Right ventricle myocardium superior (tissue), 1 donor: ENCODE measurements at places on chromosomes 16 and 17.
A peak's percentile ranks its signal among the peaks of the same experiment; 100 is the strongest.

GRCh38 chr17:36149296-36149820 is 27.1 kb downstream of the TBC1D3B start:
- peak; percentile 46 for DNase-seq

GRCh38 chr17:28412099-28412498 is 6.1 kb upstream of the SLC46A1 start:
- DNase-seq = no peak

DNA sequence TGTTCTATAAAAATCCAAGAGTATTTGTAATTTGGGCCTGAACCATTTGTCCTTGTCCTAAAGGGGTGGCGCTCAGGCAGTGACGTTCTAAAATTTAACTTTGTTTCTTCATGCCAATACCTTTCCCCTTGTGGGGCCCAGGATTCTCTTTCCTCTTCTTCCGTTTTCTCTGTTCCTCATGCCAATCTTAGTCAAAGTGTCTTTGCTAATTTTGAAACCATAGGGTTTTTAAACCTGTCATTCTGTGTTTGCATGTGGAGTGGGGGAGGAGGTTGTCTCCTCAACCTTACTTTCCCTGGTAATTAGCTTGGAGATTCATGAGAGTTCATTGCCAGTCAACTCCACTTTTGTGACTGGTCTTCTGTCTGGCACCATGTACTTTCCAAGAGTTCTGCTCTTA is 337.1 kb downstream of the MAF start:
- DNase-seq = no peak

DNA sequence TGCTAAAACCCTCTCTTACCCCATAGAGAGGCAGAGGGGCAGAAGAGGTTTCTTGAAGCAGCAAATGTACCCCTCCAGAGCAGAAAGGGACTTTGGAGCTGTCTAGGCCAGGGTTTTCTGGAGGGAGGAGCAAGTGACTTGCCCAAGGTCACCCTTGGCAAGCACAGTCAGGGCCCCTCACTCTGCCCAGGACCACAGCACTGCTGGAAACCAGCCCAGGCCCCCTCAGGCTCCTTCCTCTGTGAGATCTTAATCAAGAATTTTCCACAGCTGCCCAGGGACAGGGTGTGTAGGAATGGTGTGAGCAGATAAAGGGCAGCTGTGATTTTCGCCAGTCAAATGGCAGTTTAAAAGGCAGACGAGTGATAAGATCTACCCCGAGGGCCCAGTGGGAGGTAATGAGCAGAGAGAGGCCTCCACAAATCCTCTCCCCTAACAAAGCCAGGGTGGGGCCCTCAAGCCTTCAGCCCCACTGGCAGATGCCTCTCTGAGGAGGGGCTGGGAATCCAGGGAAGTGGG is 3.9 kb upstream of the SLC12A3 start:
- DNase-seq = no peak

- DNase-seq = peak; percentile 61
Observed at GRCh38 chr16:79651363-79651762, 50.8 kb upstream of the MAF start.

DNA sequence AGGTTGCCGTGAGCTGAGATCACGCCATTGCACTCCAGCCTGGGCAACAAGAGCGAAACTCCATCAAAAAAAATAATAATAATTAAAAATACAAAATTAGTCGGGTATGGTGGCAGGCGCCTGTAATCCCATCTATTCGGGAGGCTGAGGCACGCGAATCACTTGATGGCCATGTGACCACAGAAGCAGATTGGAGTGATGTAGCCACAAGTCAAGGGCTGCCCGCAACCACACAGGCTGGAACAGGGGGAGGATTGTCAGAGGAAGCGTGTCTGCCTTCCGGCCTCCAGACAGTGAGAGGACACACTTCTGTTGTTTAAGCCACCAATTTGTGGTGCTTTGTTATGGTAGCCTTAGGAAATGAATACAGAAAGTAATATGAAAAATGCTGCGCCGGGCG is 11.8 kb upstream of the NAGS start:
- DNase-seq = no peak

- DNase-seq = peak; percentile 32
Observed at GRCh38 chr17:83121921-83122820, 42.8 kb downstream of the METRNL start.

DNA sequence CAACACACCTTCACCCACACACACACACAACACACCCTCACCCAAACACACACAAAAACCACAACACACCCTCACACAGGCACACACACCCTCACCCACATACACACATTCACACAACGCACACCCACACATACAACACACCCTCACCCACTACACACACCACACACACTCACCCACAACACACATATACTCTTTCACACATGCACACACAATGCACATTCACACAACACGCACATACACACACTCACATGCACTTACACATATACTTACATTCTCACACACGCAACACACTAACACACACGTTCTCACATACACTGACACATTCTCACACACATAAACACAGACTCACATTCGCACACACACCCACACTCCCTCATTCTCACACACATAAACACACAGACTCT is 3.8 kb downstream of the ASGR1 start:
- DNase-seq = no peak

- no peak for DNase-seq
Observed at GRCh38 chr16:64469351-64469750, 652.5 kb downstream of the CDH11 start.

- no peak for DNase-seq
Observed at GRCh38 chr17:35213412-35213940, 19.3 kb upstream of the SLC35G3 start.

DNA sequence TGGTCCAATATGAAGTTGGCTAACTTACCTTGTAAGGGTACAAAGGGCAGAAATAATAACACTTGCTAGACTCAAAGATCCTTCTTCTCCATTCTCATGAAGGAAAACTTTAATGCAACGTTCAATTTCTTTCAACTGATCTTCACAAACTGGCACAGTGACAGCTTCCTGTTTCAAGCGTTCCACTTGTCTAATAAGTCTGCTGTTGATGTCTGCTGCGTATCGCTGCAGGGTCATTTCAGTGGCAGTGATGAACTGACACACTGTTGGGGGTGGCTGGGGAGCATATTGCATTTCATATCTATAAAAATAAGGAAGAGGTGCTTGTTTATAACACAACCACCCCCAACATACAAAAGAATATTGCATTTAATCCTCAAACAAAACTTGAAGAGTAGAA is 33.5 kb upstream of the ARL6IP1 start:
- DNase-seq = no peak

DNA sequence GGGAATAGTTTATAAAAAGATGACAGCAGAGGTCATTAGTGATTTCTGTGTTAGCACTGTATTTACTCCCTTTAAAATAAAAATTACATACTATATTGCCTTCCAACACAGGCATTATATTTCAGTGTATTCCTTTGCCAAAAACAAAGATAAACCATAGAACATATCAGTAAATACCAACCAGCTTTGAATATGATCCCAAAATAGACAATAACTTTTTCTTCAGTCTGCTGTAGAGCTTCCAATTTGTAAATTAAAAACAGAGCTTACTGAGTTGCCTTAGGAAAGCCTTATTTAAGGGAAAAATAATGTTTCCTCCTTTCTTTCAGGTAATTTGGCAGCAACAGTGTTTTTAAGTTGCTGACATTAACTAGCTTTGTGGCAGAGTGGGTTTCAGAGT is 352.1 kb upstream of the TBX2 start:
- no peak for DNase-seq

DNA sequence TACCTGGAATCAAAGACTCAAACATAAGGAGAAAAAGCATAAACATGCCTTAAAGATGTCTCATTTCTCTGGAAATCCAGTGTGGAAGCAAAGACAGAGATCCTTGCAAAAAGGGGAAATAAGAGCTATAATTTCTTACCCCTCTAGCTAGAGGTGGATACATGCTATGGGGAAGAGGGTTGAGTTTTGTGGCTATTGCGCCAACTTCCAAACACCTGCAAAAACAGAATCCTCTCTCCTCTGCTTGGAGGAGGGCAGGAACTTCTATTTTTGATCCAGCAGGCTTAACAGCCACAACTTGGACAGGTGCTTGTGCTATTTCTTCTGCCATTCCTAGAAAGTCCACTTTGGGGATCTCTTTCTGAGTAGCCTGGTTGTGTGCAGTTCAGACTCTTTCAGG is 21.5 kb upstream of the NUDT7 start:
- no peak for DNase-seq

GRCh38 chr17:3189961-3190360 is 7.4 kb upstream of the OR1A2 start:
- no peak for DNase-seq

- no peak for DNase-seq
Observed at GRCh38 chr16:67336648-67337047, 10.0 kb downstream of the LRRC36 start.

DNA sequence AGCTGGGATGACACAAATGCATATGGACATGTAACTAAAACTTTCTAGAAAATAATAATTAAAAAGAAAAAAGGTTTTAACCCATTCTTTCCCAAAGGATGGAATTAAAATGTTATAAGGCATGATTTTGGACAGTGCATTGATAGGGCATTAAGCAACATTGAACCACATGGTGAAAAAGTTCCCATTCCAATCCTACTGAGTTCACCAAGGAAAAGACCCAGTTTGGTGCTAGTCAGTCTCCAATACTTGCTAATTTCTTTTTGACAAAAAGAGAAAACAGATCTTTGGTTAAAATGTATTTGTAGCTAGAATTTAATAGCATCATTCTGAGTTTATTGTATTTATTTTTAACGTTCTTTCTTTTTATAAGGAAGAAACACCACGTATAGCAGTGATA is 28.1 kb downstream of the EMP2 start:
- no peak for DNase-seq

DNA sequence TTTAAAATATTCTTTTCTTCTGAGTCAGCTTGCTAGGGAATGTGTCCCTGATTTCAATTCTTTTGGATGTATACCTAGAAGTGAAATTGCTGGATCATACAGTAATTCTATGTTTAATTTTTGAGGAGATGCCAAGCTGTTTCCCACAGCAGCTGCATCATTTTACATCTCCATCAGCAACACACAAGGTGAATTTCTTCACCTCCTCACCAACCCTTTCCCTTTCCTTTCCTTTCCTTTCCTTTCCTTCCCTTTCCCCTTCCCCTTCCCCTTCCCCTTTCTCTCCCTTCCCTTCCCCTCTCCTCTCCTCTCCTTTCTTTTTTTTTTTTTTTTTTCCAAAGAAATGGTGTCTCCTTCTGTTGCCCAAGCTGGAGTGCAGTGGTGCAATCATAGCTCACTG is 45.4 kb upstream of the BRD7 start:
- DNase-seq = no peak

DNA sequence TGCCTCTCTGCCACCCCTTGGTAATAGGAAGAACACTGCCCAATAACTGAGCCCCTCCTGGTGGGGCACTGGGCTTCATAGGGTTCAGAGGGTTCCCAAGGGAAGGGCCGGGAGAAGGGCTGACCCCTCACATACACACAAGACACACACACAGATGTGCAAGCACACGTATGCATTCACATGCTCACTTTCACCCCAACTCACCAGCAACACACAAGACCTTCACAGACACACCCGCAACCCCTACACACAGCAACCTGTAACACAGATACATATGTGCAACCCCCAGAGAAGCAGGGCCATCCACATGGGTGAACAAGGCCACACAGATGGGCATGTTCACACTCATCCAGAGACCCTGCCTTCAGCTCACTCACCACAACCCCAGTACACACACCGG is 225.1 kb downstream of the ZNF423 start:
- no peak for DNase-seq

DNA sequence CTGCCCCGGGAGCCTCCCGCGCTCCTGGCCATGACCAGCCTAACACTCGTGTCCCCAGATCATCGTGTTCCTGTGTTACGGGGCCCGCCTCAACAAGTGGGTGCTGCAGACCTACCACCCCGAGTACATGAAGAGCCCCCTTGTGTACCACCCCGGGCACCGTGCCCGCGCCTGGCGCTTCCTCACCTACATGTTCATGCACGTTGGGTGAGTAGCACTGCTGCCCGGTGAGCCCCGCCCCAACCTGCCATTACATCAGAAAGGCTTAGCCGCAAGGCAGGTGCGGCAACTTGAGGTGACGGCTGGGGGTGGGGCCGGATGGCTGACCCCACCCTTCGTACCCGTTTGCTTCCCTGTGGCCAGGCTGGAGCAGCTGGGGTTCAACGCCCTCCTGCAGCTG is 1.4 kb downstream of the RHBDL1 start:
- no peak for DNase-seq

DNA sequence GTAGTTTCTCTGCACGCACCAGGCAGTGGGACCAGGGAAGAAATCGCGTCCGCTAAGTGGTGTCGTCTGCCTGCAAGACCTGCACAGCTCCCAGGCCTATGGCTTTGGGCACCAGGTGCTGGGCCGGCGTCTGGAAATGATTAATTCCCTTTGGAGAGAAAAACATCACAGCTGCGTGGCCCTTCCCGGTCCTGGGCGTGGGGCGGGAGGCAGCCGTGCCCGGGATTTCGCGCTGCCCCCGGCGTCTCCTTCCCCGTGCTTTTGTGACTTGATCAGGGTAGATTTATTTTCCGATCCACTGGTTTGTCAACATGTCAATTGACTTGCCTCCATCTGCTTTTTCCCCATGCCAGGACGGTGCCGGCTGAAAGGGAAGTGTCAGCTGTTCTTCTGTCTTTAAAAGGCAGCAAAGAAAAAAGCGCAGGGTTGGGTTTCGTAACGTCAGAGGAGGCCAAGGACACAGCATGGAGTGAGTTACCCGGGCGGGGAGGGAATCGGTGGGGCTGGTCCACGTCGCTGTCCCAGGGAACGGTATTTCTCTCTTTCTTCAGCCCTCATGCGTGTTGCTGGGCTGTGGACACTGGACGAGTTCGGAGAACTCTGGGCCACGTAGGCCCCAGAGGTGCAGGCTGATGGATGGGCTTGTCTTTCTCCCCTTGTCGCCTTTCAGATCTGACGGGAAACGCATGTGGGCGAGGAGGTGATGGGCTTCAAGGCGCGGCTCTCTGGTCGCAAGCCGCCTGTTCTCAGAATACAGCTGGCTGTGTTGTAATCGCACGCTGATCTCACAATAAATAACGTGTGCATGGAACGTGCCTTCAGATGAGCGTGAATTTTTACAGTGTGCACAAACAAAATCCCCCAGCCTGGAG is 188.1 kb upstream of the ZNF469 start:
- no peak for DNase-seq

- no peak for DNase-seq
Observed at GRCh38 chr17:72723711-72724110, 368.8 kb downstream of the SLC39A11 start.

DNA sequence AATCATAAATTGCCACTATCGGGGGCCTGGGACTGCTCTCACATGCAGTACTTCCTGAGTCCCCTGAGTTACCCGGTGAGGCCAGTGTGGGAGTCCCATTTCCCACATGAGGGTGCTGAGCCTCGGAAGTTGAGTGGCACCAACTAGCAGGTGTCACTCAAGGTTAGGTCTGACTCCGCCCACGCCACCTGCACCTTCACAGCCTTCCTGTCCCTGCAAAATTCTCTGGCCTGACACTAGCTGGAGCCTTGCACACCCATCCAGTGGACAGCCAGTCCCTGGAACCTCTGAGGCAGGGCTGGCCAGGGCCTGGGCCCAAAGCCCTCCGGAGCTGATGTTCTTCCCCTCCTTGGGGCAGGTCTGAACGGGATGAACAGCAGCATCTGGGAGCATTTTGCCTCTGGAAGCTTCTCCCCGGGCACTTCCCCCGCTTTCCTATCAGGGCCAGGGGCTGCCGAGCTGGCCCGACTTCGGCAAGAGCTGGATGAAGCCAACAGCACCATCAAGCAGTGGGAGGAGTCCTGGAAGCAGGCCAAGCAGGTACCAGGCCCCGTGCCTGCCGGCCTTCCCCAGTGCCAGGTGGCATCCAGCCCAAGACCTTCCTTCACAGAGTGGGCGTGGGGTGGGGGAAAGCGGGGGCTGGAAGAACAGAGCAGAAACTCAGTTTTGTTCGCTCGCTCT is 21.9 kb downstream of the UNC13D start:
- no peak for DNase-seq

- no peak for DNase-seq
Observed at GRCh38 chr17:38601539-38602351, 4.0 kb downstream of the SRCIN1 start.
